ENCODE measurements at places on chromosomes 7 and 10.
A peak's percentile ranks its signal among the peaks of the same experiment; 100 is the strongest.

DNA sequence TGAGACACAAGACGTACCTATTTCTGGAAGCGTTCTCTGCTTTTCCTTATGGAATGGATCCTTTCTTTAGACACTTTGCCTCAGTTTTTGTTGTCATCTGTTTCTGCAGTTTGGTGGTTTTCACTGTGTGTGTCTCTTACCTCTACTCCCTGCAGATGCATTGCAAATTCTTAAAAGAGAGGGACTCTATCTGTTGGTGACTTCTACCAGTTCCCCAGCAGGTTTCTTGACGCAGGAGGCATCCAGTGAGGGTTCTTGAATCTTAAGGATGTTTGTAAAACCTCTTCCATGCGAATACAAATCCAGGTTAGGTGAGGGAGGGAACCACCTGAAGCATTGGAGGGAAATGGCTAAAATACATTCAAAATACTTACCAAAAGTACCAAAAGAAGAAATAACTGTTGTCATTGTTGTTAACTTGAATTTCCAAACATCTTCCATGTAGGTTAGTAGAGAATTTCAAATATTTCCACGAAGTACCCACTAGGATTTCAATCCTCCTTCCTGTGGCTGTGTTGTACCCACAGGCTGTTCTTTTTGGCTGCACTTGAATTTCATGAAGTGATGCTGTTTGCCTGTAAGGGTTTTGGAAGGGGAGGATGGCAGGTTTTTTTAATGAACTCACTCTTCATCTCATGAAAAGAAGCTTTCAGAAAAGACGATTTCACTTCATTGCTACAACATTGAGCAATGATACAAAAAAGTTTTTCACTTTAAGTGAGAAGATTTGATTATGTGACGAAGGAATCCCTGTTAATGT is 32.2 kb downstream of the PLXDC2 start:
- no peak for DNase-seq

DNA sequence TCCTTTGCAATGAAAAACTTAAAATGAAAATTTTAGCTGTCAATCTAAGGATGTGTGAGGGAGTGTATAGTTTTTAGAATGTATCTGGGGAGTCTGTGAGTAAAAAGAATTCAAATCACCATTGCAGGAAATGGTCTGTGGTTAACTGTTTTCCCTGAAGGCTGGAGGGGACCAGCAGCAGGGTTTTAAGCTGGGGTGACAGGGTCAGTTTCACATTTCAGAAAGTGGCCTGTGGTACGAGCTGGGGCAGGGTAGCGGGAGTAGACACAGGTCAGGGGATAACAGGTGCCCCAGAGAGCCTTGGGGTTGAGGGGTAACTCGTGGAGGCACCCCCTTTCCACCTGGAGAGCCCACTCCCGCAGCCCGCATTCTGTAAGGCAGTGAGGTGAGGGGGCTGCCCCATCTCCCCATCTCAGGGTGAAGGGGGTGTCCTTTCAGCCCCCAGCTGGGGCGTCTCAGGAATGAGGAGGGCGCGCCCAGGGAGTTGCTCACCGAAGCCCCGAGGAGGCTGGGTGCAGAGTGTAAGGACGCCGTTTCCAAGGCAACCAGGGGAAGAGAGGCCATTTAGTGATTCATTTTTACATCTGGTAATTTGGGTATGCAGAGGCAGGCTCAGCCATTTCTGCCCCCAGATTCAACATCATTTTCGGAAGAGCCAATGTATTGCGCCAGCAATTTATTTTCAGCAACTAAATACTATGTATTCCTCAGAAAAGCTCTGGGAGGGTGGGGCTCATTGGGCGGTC is 168.9 kb downstream of the SLIT1 start:
- no peak for DNase-seq

GRCh38 chr7:36682102-36682501 is 42.2 kb downstream of the AOAH start:
- no peak for DNase-seq

GRCh38 chr10:33542752-33543505 is 208.5 kb upstream of the NRP1 start:
- no peak for DNase-seq

GRCh38 chr10:17528306-17528862 is 74.0 kb upstream of the ST8SIA6 start:
- DNase-seq, result no peak

DNA sequence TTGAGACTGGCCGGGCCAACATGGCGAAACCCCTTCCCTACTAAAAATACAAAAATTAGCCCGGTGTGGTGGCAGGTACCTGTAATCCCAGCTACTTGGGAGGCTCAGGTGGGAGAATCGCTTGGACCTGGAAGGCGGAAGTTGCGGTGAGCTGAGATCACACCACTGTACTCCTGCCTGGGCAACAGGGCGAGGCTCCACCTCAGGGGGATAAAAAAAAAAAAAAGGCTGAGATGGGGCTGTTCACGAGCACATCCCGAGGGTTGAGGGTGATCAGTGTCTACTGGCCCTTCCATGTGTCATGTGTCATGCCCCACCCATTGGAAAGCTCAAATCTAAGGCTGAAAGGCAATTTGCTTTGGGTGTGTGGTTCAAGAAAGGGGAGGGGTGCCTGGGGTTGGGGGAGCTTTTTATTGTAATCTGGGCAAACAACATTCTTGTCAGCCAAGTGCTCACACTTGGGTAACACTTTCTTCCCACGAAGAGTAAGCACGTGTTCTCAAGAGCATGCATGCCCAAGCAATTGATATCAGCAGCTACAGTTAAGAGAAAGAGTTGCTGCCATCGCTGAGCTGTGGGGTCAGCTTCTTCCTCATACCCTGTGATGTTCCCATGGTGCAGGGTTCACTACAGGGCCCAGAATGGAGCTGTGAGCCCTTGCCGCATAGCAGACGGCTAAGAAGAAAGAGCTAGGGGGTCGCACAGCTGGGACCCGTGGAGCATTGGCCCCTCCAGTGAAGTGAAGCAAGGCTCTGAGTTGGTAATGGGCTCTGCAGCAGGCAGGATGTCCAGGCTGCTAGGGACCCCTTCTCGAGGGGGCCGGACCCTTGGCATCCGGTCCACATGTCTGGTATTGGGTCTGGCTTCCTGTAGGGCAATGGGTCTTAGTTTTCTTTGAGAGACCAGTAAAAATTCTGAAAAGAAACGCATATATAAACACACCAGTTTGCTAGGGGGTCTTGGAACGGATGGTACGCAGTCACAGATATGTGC is 9.9 kb upstream of the ACSL5 start:
- DNase-seq, result no peak

DNA sequence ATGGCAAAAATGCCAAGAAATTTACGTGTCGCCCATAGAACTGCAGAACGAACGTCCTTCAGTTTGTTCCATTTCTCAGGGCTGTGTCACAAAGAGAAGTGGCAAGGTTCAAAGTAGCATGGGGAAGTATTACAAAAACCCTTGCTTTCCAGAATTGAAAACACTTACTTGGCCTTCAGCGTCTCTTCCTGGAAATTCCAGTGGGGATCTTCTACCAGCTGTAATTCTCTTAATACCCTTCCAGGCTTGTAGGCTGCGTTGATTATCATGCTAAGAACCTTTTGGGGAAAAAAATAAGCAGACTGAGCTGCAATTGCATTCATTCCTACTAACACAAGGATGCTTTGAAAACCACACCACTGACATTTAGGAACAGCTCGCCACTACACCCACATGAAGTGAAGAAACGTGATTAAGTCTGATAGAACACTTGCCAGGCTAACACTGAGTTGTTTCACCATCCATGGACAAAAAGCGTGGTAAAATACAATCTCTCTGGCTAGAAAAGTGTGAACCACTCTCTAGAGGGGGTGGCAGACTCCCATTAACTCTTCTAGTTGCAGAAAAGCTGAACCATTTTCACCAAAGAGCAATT is 222.3 kb downstream of the SFMBT2 start:
- no peak for DNase-seq

- DNase-seq, result no peak
Measured at GRCh38 chr7:73810998-73811360, 19.8 kb upstream of the CLDN4 start.

DNA sequence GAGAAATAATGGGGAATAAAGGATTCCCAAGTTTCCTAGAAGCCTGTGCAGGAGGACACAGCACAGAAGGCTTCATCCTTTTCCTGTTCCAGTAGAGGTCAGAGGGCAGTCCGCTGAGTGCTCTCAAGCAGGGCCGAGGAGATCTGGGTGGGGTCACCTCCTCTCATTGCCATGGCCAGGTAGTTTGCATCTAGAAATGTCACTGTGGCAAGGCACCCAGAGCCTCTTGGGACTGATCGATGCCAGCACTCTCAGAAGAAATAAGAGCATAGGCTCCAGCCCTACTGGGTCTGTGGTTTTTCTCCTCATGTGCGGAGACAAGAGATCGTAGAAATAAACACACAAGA is 7.9 kb downstream of the NUB1 start:
- no peak for DNase-seq

DNA sequence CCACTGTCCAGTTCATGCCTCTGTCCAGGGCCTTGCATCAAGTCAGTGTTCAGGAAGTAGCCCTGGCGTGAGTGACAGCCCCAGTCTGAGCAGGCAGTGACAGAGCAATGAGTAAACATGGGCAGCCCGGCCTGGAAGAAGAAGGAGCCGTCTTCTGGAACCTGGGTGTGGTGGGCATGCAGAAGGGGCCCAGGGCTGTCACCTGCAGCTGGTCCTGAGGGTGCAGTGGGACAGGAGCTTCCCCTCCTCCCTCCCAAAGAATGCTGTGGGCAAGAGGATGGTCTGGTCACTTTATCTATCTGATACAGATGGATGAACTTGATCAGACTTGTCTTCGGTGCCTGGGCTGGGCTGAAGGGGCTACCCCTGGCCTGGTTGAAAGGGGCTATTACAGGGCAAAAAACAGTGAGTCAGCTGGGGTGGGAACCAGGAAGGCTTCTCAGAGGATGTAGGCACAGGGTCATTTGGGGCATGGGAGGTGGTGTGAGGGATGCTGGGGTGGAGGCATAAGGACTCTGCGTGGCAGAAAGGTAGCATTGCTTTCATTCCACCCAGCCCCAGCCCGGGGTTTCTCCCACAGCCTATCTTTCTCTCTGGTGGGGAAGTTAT is 42.7 kb upstream of the PPIF start:
- no peak for DNase-seq

- DNase-seq, result no peak
Measured at GRCh38 chr10:115103700-115104099, 10.5 kb downstream of the ATRNL1 start.

GRCh38 chr10:35336921-35337823 is 863 bp downstream of the CCNY start:
- peak; percentile 46 for DNase-seq

DNA sequence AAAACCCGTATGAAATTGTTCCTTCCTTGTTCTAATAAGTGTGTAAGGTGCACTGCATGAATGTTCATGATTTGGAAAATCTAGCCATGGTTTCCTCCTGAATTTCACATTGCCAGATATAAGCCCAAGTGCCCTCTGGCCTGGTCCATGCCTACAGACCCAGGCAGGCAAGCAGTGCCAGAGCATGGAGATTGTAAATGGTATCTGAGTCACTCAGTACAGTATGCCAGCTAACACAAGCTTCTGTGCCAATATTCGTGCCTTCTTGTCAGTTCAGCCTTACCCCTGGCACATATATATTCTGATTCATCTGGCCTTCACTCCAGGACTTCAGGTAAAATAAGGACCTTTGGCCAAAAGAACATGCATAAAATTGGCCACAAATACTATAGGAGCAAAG is 38.4 kb upstream of the PDE1C start:
- no peak for DNase-seq

GRCh38 chr10:6678211-6678803 is 98.2 kb upstream of the PRKCQ start:
- DNase-seq, result peak; percentile 78

GRCh38 chr7:51973939-51974338 is 657.3 kb upstream of the COBL start:
- no peak for DNase-seq

DNA sequence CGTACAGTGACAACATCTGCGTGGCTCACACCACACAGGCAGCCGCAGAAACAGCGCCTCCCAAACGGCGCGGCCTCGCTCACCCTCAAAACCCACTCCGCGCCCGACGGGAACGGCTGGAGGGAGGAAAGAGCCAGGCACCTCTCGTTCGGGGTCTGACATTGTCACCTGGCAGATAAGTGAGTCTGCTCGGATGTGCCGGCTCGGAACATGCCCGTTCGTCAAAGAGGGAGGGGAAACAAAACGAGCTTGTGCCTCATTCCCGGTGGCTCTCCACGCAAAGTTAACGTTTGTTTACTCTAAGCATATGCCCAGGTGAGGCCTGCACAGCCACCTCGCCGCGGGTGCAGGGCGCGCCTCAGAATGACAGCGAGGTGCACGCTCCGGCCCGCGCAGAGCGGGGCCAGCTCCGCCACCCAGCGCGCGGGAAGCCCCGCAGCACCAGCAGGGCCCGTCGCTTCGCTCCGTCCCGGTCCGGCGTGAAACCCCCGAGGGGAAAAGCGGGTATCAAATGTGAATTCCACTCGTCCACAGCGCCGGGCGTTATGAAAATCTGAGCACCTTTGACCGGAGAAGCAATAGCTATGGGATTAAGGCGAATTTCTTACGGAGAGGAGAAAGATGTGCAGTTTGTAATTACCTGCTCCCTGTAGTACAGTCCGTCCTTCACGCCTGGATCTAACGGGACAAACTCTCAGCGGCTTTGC is 13.1 kb downstream of the CNPY1 start:
- DNase-seq, result no peak

DNA sequence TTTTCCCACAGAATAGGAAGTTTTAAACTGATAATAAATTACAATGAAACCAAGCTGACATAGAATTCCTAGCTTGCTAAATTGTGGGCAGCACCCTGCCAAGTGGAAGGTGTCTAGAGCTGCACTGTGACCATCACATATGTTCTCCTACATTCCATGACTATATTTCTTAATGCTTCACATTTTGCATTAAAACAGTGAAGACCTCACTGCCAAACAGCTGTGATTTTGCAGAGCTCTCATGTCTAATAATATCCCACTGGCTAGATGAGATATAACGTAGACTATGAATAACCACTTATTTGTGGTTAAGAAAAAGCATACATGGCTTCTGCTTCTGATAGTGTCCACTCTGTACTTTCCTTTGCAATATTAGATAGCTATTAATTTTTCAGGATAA is 228.3 kb upstream of the TEX47 start:
- no peak for DNase-seq

- DNase-seq, result peak; percentile 3
Measured at GRCh38 chr10:72801263-72801868, 92.2 kb upstream of the OIT3 start.

GRCh38 chr7:44639671-44640321 is 33.4 kb downstream of the OGDH start:
- DNase-seq, result no peak

- peak; percentile 7 for DNase-seq
Measured at GRCh38 chr7:44194069-44194468, 4.8 kb upstream of the GCK start.

DNA sequence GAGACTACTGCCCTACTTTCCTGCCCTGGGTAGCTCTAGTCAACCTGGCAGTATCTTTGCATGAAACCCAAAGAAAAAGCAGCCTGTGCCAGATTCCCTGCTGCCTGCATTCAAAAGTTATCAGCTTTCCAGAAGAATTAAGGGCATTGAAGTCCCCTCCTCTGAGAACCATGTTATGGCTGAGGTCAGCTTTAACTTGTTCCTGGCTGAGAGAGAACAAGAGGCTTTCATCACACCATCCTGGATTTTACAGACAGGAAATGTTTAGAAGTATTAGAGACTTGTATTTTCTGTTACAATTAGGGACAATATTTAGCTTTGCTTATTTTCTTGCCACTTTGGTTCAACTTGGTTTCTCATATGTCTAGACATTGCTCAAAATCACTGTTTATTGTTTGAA is 238.8 kb downstream of the ARL4A start:
- no peak for DNase-seq

GRCh38 chr10:89305766-89306433 is 4.1 kb downstream of the IFIT2 start:
- no peak for DNase-seq

Data from CD4-positive, alpha-beta T cell treated with Interleukin-17A for 4 hours (primary cell).